Osteocyte (in vitro differentiated cells): ENCODE measurements at places on chromosomes 2 and 18. TPM values are rescaled to one million over a fixed set of nuclear protein-coding genes. Genes with fewer than 3 reads are reported as not detected.

GRCh38 chr2:37698931-37699481, 27.6 kb upstream of the CDC42EP3 start:
- H3K4me3 ChIP-seq, result no peak overlapping the region
- no peaks in the 10 kb centered on the region for H3K27me3 ChIP-seq
- H3K27ac ChIP-seq, result peak overlapping the region; percentile 12
- DNase-seq, result no peak
- H3K4me1 ChIP-seq, result peaks cover 16% of the 10 kb centered on the region

SLC5A7 gene
- total RNA-seq, result not detected in 2 replicates

PLEKHH2 gene
- 17.4 and 19.6 TPM in 2 replicates for total RNA-seq

- no peaks in the 10 kb centered on the region for H3K27me3 ChIP-seq
- no peak for DNase-seq
- no peak overlapping the region for H3K4me3 ChIP-seq
- no peak overlapping the region for H3K27ac ChIP-seq
Observed at GRCh38 chr2:74735564-74735963, 81.5 kb downstream of the SEMA4F start.

TMEM17 gene
- total RNA-seq, result 2.1 and 2.6 TPM in 2 replicates

CRYGD gene
- total RNA-seq, result not detected in 2 replicates

DNA sequence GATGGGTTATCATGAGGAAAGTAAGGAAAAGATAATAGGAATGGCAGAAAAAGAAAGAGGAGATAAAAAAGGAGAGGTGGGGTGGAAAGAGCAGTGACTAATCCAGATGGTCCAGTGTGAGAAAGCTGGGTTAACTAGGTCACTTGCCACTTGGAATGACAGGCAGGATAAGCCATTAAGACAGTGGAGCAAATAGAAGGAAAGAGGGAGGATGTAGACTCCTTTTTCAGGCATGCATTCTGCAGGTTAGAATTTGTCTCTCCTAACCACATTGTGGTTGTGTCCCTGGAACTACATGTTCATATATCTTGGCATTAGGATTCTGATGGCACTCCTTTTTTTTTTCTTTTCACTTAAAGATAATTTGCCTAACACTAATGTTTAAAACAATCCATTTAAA, 13.4 kb upstream of the NEMP2 start:
- no peak overlapping the region for H3K27ac ChIP-seq
- H3K36me3 ChIP-seq, result no peaks in the 10 kb centered on the region
- DNase-seq, result no peak
- H3K4me1 ChIP-seq, result peaks cover 35% of the 10 kb centered on the region
- no peaks in the 10 kb centered on the region for H3K27me3 ChIP-seq

DNA sequence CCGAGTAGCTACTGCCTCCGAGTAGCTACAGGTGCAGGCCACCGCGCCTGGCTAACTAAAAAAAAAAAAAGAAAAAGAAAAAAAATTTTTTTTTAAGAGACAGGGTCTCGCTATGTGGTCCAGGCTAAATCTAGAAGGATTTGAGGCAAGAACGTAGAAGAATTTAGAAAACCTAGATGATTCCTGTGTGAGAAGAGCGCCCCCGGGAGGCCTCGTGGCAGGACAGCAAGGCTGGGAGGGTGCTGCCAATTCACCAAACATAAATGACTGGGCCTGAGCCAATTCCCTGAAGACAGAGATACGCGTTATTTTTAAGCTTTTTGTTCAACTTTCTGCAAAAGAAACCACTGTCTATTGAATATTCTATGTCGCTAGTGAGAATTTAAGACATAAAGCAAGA, 90.1 kb upstream of the TGFA start:
- no peak overlapping the region for H3K27ac ChIP-seq
- H3K4me3 ChIP-seq, result no peak overlapping the region

DNA sequence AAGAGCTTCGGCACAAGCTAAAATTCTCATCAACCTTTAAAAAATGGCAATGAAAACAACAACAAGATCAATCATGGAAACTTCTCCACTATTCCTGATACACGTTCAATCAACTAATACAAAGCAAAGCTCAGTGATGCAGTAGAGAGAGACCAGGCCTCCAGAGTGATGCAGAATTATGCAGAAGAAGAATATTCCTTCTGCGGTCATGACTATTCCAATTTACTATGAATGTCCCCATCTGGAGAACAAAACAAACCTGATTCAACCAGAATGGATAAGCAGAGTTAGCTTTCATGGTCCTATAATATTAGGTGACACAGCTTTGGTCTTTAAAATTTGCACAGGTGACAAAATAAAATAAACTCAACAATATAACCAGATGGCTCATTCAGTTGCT, 12.5 kb upstream of the MBOAT2 start:
- no peak overlapping the region for H3K27ac ChIP-seq
- H3K27me3 ChIP-seq, result peaks cover 7% of the 10 kb centered on the region
- no peaks in the 10 kb centered on the region for H3K36me3 ChIP-seq
- no peak overlapping the region for H3K4me3 ChIP-seq
- peaks cover 29% of the 10 kb centered on the region for H3K4me1 ChIP-seq

ABCG8 gene
- total RNA-seq, result not detected in 2 replicates

DNA sequence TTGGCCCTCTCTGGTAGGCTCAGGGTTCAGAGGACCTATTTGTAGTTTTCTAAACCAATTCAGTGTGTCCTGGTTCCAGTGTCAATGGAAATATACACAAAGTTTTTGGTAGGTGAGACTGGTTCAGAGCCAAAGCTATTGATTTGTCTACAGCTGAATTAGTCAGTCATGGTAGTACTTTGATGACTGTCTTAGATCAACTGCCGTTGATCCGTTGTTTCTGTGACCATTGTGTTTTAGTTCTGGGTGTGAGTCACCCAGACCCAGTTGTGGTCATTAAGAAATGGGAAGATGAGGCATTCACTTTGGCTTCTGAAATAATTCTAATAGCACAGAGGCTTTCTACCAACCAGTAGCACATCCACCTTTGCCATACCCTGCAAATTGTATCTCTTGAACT, 16.0 kb upstream of the RPE start:
- H3K27me3 ChIP-seq, result peaks cover 44% of the 10 kb centered on the region
- H3K36me3 ChIP-seq, result no peaks in the 10 kb centered on the region
- H3K4me3 ChIP-seq, result no peak overlapping the region
- DNase-seq, result no peak

GRCh38 chr2:101200676-101201075, 49.5 kb upstream of the TBC1D8 start:
- no peaks in the 10 kb centered on the region for H3K36me3 ChIP-seq
- no peak overlapping the region for H3K4me3 ChIP-seq
- no peak for DNase-seq
- no peaks in the 10 kb centered on the region for H3K27me3 ChIP-seq

GCKR gene
- not detected in 2 replicates for total RNA-seq

- H3K4me3 ChIP-seq, result no peak overlapping the region
- peaks cover 7% of the 10 kb centered on the region for H3K4me1 ChIP-seq
- no peak overlapping the region for H3K27ac ChIP-seq
- H3K27me3 ChIP-seq, result no peaks in the 10 kb centered on the region
- DNase-seq, result no peak
Observed at GRCh38 chr18:28823506-28824182, 646.7 kb upstream of the CDH2 start.

DNA sequence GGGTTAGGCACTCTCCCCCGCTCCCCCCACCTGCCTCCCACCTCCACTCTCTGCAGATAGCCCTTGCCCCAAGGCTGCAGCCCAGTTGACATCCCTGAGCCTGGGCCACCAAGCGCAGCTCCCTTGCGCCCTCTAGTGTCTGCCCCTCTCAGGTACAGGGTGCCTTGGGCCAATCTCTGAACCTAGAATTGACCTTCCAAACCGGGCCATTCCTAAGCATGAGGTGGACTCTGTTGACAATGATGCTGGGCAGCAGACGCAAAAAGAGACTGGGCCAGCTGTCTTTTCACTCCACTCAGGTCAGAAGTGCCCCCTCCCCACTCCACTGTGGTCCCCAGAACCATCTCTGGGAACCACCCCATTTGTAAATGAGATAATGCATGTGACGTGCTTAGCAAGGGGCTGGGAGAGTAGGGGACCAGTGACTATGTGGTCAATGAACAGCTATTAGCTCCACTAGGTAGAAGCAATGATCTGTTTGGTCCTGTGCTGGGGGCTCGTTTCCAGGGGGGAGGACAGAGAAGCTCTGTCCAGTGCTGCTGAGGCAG, 43.3 kb upstream of the PLB1 start:
- H3K4me3 ChIP-seq, result no peak overlapping the region
- no peak for DNase-seq
- no peak overlapping the region for H3K27ac ChIP-seq
- H3K36me3 ChIP-seq, result no peaks in the 10 kb centered on the region

GRCh38 chr2:120398051-120398995, 52.4 kb downstream of the INHBB start:
- H3K36me3 ChIP-seq, result no peaks in the 10 kb centered on the region
- peaks cover 28% of the 10 kb centered on the region for H3K27me3 ChIP-seq
- no peak overlapping the region for H3K27ac ChIP-seq

VSNL1 gene
- not detected in 2 replicates for total RNA-seq

IL1RN gene
- not detected in 2 replicates for total RNA-seq

RGPD3 gene
- not detected in 2 replicates for total RNA-seq
